Endothelial cell of umbilical vein (primary cell): ENCODE measurements at places on chromosomes 13 and 19. TPM values are rescaled to one million over a fixed set of nuclear protein-coding genes. Genes with fewer than 3 reads are reported as not detected.

DNA sequence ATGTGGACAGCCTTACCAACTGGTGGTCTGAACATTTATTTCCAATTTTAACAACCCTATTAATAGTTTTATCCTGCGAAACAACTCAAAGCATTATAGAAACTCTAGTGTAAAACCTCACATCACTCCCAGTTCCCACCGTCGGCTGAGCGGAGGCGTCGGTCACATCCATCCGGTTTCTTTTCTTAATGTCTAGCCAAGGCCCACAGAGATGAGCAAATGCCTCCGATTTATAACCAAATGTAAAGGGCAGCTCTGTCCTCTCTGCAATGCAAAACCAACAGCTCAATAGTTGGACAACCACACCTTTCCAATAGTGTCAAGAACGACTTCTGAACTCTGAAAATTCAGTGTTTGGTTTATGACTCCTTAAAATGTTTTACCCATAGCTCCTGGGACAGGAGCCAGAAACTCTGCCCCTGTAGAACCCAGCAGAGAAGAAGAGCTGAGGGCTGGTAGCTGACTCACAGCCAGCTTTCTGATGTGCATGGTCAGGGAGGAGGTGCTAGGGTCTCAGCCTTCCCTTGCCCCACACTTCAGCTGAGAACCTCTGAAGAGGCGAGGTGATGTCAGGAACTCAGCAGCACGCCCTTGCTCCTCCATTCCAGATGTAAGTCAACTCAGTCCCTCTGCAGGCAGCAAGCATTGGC is 90.2 kb upstream of the UQCRFS1 start:
- DNase-seq = no peak

GRCh38 chr13:35957241-35957731 is 173.9 kb downstream of the DCLK1 start:
- DNase-seq = no peak

DNA sequence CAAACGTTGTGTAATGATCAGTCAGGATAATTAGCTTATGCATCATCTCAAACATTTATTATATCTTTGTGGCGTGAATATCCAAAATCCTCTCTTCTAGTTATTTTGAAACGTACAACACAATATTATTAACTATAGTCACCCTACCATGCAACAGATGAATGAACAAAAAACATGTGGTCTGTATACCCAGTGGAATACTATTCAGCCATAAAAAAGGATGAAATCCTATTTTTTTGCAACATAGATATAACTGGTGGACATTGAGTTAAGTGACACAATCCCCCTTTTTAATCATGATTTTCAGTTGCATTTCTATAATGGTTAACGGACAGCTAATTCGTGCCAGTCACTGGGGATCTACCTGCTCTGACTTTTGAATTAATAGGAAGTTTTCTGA is 145.6 kb downstream of the SOX1 start:
- no peak for DNase-seq

- no peak for DNase-seq
These were observed 28.7 kb upstream of the EPHX3 start for GRCh38 chr19:15260939-15261338.

GRCh38 chr19:50792272-50793250 is 2.3 kb downstream of the ACP4 start:
- no peak for DNase-seq

GRCh38 chr19:39104186-39104596 is 20.0 kb downstream of the ACP7 start:
- DNase-seq = no peak

The PPM1N gene
- 0.40 and 0.81 TPM in 2 replicates for total RNA-seq

The ADAMTS10 gene
- 17.4 and 18.9 TPM in 2 replicates for total RNA-seq
